Upper lobe of right lung (tissue), 1 donor: ENCODE measurements at places on chromosomes 6 and 20. TPM values are rescaled to one million over a fixed set of nuclear protein-coding genes. Genes with fewer than 3 reads are reported as not detected.

GRCh38 chr6:18034798-18035202 is 47.4 kb upstream of the KIF13A start:
- no peak for DNase-seq

GRCh38 chr20:63740627-63741353 is 1.2 kb downstream of the SLC2A4RG start:
- DNase-seq, result peak; percentile 95

GRCh38 chr6:50899306-50899870 is 80.7 kb downstream of the TFAP2B start:
- DNase-seq, result no peak

GRCh38 chr20:55004044-55004443 is 528.7 kb downstream of the DOK5 start:
- no peak for DNase-seq

DNA sequence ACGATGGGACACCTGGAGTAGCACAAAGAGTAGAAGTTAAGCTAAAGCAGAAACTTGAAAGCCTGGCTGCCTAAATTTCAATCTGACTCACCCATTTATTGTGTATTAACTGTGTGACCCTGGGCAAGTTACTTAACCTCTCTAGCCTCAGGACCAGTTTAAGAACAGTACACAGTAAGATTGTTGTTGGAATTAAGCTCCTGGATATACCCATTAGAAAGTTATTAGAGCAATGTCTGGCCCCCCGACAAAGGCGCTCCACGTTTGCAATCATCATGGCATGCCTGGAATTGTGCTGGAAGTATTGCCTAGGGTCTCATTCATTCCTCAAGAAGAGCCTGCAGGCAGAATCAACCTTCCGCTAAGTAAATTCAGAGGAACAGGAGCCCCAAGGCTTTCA is 1.4 kb downstream of the SDC4 start:
- DNase-seq, result no peak

DNA sequence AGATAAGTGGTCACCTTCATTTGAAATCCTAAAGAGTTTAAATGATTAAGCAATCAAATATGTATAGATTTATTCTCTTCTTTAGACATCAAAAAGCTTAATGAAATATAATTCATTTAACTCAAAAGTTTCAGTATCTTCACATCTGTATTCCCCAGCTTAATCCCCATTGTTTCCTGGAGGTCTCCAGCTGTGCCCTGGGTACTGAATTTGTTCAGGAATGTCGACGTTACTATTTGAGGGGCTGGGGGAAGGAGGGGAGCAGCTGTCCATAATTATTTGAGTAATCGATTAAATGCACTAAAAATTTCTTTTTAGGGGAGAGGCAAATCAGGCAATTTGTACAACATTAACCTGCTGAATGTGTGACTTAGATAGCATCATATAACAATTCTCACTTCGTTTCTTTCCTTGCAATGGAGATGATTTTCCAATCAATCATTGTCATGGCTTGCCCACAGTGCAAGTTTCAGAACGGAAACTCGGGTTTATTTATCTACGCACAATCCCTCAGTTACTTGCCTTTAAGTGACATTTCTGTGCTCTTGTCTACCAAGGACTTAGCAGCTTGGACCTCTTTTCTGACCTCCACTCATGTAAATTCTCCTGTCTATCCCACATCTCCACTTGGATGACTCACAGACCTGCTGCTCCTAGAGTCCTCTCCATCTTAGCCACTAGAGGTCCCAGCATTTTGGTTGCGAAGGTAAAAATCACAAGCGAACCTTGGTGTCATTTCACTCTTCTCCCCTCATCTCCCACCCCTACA is 3.9 kb downstream of the DOK5 start:
- DNase-seq, result no peak

- DNase-seq, result no peak
These were observed 500.4 kb upstream of the SULF2 start for GRCh38 chr20:48285656-48286055.

- DNase-seq, result no peak
These were observed 32.0 kb upstream of the TCF21 start for GRCh38 chr6:133856911-133857310.

DNA sequence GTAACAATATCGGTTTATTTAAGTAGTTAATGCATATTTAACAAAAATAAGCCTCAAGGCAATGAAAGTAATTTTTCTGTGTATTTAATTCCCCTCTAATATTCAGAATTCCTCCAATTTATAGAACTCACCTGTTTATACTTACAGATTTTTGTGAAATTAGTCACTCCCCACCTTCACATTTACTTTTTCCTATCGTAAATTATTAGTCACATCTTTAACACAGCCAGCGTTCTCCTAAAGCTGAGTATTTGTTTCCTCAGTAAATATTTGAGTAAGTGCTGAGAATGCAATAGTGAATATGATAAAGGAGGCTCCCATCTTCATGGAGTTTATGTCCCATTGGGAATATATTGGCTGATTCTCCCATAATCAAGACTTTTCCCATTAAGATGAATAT is 88.0 kb downstream of the SYCP2 start:
- no peak for DNase-seq

- no peak for DNase-seq
These were observed 15.7 kb downstream of the ATP9A start for GRCh38 chr20:51752343-51752951.

GRCh38 chr20:63087872-63088680 is 81.3 kb upstream of the BHLHE23 start:
- DNase-seq, result peak; percentile 40

- no peak for DNase-seq
These were observed 265.4 kb upstream of the SUPT3H start for GRCh38 chr6:45643126-45643525.

DNA sequence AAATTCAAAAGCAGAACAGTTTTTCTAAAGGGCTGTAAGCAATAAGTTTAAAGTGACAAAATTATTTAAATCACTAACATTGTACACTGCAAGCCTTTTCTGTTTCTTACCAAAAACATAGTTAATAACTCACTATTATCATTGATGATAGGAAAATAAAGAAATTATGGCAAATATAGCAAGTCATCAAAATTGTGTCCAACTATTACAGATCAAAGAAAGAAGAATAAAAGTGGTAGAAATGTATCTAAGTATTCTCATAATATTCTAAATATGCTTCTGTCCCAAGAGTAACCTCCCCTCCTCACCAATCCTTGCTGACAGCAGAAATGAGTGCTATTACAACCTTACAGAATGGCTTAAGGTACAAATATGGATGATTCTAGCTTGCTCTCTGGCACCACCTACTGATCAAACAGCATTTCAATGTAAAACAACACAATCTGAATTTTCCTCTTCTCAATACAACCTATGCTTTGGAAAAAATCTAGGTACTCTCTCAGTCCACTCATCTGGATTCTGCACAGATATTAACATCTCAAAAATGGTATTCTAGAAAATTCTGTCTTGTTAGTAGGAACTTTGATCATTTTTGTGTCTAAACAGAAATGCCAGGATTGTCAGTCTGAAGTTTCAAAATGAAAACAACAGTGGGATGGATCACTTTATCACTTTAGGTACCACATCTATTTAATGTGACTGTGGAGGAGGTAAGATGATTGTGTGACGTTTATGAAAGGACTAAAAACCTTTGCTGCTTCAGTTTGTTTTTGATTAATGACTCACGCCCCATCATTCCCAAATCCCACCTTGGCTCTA is 40.9 kb downstream of the ZFP64 start:
- no peak for DNase-seq

DNA sequence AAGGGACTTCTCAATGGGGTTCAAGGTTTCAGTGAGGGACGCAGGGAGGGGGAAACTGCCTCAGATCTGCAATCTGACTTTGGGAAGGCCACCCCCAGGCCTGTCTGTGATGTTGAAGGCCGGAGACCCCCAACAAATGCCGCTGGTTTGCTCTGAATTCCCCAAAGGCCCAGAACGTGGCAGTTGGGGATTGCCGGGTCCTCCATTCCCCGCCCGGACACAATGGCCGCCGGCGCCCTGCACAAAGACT is 326 bp upstream of the BCL2L1 start:
- DNase-seq, result no peak

DNA sequence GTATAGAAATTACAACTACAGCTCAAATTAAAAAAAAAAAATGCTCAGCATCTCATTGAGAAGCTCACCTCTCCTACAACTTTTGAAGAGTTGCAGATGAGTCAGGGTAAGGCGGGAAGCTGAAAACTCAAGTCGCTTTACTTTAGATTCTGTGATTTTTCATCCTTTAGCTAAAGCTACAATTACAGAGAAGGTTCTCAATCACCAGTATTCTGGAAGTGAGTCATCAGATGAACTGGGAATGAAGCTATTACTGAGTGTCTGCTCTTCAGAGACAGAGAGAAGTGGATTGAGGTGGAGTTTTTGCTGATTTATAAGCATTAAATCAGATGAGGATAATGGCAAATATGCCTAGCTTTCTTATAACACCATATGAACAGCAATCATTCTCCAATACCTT is 91.9 kb downstream of the TFAP2A start:
- no peak for DNase-seq

DNA sequence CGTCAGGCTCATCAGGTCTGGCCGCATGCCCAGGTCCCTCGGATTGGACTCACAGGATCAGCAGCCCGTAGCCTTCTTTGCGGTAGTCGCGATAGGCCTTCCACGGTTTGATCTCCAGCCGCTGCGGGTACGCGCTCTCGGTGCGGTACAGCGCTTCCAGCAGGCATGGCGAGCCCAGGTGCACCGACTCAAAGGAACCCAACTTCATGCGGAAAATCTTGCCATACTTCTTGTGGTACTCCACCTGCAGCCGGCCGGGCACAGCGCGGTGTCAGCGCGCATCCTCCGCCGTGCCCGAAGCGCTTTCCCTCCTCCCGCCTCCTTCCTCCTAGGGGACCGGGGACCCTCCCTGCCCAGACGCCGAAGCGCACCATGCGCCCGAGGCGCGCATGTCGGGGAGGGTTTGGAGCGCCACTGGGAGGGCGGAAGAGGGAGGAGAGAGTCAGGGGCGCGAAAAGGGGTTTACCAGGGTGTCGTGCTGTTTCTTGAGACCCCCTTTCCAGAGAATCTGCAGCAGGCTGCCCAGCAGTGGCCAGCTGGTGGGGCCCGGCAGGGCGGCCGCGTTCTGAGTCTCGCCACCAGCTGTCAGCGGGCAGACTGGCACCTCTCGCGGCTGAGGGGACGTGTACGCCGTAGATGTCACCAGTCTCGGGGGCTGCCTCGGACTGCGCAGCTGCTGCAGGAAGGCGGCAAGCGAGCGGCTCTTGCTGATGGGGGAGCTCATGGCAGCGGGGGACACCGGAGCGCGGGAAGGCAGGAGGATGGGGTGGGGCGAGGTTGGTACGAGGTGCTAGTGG is 732 bp downstream of the CYP24A1 start:
- DNase-seq, result no peak

DNA sequence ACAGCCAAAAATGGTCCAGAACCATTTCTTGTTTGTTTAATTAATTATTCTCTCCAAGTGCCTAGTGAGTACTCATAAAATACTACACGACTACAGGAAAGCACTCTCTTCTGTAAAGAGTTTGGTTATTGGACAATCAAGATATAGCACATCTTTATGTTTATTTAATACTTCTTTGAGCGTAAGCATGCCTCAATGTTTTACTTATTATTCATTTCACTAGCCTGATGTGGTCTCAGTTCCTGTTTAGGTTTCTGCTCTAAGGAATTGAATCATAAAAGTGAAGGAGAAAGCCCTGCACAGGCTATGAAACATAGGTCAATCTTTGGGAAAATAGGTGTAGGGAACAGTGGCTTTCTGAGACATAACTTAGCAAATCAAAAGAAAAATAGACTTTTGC is 45.9 kb upstream of the AIG1 start:
- no peak for DNase-seq

DNA sequence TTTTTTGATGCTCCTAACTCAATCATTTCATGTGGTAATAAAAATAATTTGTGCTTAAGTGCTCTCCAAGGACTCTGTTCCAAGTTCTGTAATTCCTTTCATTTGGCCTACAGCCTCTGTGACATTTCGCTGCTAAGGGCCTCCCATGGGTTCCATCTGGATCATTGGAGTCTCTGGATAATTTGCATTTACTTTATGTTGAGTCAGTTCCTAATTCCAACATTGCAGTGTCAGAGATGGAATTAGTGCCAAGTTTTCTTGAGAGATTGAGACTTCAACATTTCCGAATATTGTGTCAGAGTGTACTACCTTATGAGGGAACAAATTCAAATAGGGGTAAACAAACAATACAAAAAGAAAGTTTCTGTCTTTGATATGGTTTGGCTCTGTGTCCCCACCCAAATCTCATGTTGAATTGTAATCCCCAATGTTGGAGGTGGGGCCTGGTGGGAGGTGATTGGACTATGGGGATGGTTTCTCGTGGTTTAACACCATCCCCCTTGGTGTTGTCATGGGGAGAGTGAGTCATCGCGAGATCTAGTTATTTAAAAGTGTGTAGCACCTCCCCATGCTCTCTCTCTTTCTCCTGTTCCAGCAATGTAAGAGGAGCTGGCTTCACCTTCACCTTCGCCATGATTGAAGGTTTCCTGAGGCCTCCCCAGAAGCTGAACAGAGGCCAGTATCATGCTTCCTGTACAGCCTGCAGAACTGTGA is 244.1 kb upstream of the TBX18 start:
- no peak for DNase-seq

- DNase-seq, result no peak
These were observed 576.8 kb downstream of the QKI start for GRCh38 chr6:163991321-163991720.

DNA sequence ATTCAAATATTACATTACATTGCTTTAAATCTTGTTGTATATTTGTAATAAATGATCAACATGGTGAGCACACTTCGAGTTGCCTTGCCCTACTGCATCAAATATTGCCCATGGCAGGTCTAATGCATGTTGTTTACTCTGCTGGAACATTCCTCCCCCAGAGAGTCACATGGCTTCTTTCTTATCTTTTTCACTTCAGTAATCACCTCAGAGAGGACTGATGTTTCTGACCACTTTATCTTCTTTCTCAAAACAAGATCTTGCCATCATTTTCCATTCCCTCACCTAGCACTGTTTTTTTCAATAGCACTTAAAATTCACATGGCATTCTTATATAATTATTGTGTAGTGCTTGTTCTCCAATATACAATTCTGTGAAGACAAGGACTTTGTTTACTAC is 243.5 kb upstream of the THEMIS start:
- no peak for DNase-seq

- DNase-seq, result no peak
These were observed 23.1 kb upstream of the DNAAF9 start for GRCh38 chr20:3430376-3431069.

Gene PTCRA
- total RNA-seq, result 5.0 TPM

Gene TINAG
- total RNA-seq, result not detected

Gene FAM110A
- 16.8 TPM for total RNA-seq

Gene TMEM244
- not detected for total RNA-seq

Gene TGM2
- 562 TPM for total RNA-seq

Gene JPH2
- total RNA-seq, result 7.9 TPM

Gene DAAM2
- total RNA-seq, result 34.6 TPM

Gene GPR6
- total RNA-seq, result not detected

Gene BPIFB2
- not detected for total RNA-seq

Gene SEMG1
- total RNA-seq, result not detected

Gene APOM
- total RNA-seq, result 2.6 TPM

Gene SYCP2
- total RNA-seq, result 1.9 TPM

Gene DEFB119
- total RNA-seq, result not detected

Gene SLC2A10
- 17.7 TPM for total RNA-seq

Gene F13A1
- 94.5 TPM for total RNA-seq

Gene OARD1
- 22.1 TPM for total RNA-seq

Gene PSORS1C2
- total RNA-seq, result not detected
